ENCODE measurements at places on chromosomes 4 and X.

GRCh38 chrX:130395341-130395740 is 6.4 kb upstream of the RBMX2 start:
- DNase-seq = no peak

DNA sequence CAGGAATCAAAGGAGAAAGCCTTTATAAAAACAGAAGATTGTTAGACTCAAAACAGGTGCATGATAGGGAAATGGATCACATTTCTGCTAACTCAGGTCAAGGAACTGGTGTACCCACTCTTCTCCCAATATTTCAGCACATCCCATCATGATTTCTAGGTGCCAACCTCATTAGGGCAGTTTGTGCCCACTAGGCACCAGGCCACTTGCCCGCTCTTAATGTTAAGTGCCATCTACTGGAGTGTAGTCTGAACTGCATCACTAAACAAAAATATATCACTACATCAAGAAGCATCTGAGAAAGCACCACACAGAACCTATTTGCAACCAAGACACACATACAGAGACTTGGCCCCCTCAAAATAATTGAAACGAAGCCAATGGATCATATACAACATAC is 140.4 kb upstream of the GRID2 start:
- peak; percentile 15 for DNase-seq

- no peak for DNase-seq
Observed at GRCh38 chr4:165133150-165133549, 20.5 kb upstream of the TMEM192 start.

DNA sequence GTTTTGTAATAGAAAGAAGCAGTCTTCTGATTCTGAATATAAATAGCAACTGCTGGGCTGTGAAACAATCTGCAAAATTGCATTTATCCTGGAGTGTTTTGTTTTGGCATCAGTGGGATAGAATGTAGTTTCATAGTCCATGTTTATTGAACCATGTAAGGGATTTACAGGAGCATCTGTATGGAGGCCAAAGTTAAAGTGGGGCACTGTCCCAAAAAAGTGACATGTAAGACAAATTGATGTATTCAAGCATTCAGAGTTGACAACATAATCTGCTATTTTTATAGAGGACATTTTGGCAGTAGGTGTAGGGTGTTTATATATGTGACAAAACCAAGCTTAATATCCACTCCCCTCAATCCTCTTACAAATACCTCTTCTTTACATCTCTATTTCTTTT is 200.5 kb upstream of the ANK2 start:
- no peak for DNase-seq

- peak; percentile 12 for DNase-seq
Observed at GRCh38 chrX:120456973-120457372, 12.1 kb downstream of the LAMP2 start.

- DNase-seq = no peak
Observed at GRCh38 chrX:52933213-52933612, 25.1 kb downstream of the FAM156A start.

GRCh38 chrX:101229170-101229569 is 9.6 kb downstream of the DRP2 start:
- DNase-seq = no peak

- DNase-seq = peak; percentile 57
Observed at GRCh38 chr4:115334736-115335411, 221.5 kb upstream of the NDST4 start.

GRCh38 chr4:21001490-21001889 is 301.2 kb downstream of the PACRGL start:
- no peak for DNase-seq

GRCh38 chrX:119488749-119489148 is 20.5 kb downstream of the SLC25A5 start:
- peak; percentile 39 for DNase-seq

DNA sequence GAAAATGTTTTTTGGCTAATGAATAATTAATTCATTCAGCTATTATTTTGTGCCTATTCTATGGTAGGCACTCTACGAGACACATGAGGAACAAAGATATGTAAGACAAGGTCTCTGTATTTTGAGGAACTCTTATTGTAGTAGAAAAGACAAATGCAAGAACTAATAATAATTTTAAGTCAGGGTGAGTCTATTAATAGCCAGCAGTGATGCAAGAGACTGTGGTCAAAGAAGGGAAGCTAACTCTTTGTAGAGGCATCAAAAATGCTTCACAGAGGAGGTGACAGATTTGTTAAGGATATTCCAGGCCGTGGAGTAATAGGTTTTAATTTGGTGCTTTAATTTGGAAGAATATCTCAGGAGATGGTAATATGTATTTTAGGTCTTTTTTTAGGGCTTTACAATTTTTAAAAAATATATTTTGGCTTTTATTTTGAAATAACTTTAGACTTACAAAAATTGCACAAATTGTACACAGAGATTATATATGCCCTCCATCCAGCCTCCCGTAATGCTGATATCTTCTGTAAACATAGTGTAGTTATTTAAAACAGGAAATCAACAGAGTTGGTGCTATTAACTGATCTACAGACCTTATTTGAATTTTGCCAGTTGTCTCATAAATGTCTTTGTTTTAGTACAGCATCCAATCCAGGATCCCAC is 48.1 kb downstream of the DCLK2 start:
- peak; percentile 7 for DNase-seq

DNA sequence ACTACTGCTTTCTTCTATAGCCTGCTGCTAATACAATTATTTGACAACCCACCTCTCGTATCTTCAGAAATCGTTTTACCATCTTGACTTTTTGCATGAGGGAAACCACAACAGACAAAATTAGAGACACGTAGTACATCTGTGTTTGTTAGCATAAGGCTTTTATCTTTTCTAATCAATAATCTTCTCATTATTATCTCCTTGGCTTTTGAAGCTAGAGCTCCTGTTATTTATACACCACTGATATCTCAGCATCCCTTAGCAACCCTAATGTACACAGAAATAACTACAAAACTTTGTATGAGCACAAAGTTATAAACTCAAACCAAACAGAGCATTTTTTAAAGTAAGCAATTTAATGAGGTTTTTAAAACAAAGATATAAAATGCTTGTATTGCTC is 39.7 kb downstream of the CORIN start:
- no peak for DNase-seq

- no peak for DNase-seq
Observed at GRCh38 chr4:121209171-121209570, 45.0 kb upstream of the TNIP3 start.

DNA sequence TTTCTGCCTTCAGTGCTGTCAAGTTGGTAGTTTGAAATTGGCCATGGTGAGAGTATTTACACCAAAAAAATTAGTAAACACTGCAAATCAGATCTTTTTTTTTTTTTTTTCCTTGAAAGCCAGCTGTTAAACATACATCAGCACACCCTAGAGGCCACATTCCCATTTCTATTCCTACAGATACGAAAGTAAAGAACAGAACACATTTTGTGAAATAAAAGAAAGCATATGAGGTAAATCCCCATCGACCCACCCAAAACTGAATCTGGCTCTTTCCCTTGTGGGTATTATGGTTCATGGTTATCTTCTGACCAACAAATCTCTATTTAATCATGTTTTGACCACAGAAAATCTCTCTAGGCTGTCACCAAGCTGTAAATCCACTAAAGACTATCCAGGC is 41.8 kb upstream of the AP1AR start:
- no peak for DNase-seq

GRCh38 chrX:153687121-153688039 is at the start of gene SLC6A8:
TSS of gene SLC6A8 (plus strand) at chrX:153687926. CDS start at chrX:153688575, 649 bp downstream.
- DNase-seq = peak; percentile 40

- DNase-seq = no peak
Observed at GRCh38 chr4:110926841-110927400, 304.0 kb upstream of the PITX2 start.

Measured in GM12865 (cell line).